Nucleus accumbens (tissue), 56 donors: ENCODE measurements at places on chromosomes 1 and 21.

- DNase-seq: no peak
These were observed 96.0 kb downstream of the FOXD2 start for GRCh38 chr1:47533793-47534328.

DNA sequence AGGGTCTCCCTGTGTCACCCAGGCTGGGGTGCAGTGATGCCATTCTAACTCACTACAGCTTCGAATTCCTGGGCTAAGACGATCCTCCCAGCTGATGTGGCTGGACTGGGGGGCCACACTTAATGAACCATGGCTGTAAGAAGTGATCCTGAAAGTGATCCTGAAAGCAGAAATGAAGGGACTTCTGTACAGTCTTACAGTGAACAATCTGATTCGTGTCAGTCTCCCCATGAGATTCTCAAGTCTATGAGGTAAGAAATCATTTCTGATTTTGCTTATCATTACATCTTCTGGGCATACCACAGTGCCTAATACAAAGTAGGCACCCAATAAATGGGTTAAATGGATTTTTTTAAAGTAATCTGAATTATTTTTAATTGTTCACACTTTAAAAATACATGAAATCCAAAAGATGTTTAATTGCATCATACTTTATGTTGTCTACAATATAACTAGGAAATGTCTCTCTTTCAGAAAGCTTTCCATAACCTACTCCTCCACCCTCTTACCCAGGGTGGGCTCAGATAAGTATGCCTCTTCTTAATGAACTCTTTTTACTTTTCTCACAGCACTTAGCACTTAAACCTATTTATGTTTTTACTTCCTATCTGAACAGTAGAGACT lies 21.5 kb downstream of the TUT4 start:
- no peak for DNase-seq

GRCh38 chr1:153984123-153984894 lies 1.8 kb downstream of the RAB13 start:
- DNase-seq: no peak

GRCh38 chr1:181936768-181937581 lies 124.5 kb downstream of the ZNF648 start:
- DNase-seq: peak; percentile 51

DNA sequence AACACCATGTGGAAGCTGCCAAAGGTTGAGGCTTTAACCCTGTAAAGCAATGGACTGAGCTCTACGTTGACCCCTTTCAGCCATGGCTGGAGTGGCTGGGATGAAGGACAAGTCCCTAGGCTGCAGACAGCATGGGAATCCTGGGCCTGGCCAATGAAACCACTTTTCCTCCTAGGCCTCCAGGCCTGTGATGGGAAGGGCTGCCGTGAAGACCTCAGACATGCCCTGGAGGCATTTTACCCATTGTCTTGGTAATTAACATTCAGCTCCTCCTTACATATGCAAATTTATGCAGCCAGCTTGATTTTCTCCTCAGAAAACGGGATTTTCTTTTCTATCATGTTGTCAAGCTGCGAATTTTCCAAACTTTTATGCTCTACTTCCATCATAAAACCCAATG lies 214.5 kb downstream of the RGS7 start:
- no peak for DNase-seq

DNA sequence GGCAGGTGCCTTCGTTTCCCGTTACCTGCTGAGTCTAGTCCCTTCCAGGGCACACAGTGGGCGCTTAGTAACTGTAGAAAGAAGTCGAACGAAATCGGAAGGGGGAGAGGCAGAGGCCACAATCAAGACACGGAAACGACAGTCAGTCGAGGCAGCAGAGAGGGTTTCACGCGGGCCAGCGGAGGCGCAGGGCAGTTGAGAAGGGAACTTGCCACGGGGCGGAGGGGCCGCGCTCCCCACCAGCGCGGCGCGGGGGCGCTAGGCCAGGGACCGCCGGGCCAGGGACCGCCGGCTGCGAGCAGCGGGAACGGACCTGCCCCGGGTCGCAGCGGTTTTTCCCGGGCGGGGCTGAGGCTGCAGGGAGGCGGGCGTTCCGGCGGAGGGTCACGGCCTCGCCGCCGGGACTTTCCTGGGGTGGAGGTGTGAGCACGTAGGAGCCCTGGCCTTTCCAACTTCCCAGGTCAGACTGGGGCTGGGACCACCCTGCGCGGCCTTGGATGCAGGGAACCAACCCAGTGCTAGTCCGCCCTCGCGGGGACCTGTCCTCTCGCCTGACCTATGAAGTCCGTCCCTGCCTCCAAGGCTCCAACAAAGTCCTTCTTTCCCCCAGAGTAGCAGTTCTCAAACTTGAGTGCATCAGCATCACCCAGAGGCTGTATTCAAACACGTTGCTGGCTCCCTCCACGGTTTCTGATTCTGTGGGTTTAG lies 150.1 kb upstream of the FGGY start:
- DNase-seq: peak; percentile 32

GRCh38 chr1:92094090-92094489 lies 13.9 kb downstream of the BTBD8 start:
- DNase-seq: no peak

GRCh38 chr1:246170574-246171261 lies 336.4 kb downstream of the SMYD3 start:
- DNase-seq: no peak

DNA sequence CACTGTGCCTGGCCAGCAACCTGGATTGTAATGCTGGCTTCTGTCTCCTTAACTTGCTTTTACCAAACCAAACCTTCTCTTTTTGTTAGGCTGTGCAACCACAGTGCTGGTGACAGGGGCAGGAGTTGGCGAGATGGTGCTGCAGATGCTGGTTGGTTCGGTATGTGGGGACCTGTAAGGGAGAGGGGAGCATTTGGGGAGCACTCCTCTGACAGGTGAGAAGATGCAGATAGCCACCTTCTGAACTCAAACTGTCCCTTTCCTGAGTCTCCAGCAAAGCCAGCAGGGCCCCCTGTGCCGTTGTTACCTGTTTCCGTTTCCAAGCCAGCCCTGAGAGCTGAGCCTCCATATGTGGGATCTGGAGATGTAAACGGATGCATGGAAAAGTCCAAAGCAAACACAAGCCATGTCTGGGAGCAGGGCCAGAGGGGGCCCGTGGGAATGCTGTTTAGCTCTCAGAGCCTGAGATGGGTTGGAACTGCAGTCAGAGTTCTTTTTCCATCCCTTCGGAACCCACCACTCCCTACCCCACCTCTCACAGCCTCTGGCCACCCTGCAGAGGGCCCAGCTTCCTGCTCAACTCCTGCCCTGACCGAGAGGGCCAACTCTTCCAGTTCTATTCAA lies 34.0 kb downstream of the ELK4 start:
- no peak for DNase-seq

GRCh38 chr21:18655931-18656330 lies 252.3 kb upstream of the TMPRSS15 start:
- no peak for DNase-seq

DNA sequence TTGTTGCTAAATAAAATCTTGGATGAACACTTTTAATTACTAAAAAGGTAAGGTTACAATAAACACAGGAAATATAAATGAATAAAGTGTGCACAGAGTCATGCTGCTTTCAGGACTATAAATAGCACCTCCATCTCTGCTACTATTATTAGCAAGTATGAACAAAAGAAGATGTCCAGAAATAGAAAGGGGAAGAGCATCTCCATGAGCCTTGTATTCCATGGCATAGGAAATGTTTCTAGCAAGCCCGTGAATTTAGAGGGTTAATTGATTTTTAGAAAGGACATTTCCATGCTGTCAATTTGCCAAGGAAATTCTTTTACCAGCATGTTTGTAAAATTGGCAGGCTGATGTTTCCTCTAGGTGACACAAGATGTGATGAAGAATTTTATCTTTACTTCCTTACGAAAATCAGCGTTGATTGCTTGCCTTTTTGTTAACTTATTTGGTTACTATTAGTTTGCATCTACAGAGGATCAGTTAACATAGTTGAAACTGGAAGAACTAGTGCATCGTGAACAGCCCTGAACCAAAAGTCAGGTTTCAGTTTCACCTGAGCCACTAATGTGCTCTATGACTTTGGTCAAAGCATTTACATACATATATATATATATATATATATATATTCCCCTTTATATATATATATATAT lies 45.3 kb downstream of the NR5A2 start:
- DNase-seq: no peak

GRCh38 chr21:36917471-36918158 lies 48.9 kb downstream of the HLCS start:
- no peak for DNase-seq

DNA sequence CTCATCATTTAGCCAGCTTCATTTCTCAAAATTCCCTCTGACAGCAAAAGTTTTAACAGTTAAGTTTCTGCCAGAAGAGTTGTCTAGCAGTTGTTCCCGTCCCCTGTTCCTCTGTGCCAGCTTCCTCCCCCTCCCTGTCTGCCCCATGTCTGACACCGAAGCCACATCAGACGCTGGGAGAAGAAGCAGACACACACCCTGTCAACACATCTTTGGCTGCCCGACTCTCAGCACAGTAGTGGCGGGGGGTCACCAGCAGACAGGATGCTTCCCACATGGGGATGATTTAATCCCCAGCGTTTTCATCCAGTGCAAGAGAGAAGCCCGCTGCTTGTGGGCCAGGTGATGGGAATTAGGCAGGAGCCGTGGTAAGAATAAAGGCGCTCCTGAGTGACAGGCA lies 379.4 kb upstream of the RUNX1 start:
- DNase-seq: no peak

GRCh38 chr1:77188770-77189169 lies 30.5 kb downstream of the PIGK start:
- no peak for DNase-seq

DNA sequence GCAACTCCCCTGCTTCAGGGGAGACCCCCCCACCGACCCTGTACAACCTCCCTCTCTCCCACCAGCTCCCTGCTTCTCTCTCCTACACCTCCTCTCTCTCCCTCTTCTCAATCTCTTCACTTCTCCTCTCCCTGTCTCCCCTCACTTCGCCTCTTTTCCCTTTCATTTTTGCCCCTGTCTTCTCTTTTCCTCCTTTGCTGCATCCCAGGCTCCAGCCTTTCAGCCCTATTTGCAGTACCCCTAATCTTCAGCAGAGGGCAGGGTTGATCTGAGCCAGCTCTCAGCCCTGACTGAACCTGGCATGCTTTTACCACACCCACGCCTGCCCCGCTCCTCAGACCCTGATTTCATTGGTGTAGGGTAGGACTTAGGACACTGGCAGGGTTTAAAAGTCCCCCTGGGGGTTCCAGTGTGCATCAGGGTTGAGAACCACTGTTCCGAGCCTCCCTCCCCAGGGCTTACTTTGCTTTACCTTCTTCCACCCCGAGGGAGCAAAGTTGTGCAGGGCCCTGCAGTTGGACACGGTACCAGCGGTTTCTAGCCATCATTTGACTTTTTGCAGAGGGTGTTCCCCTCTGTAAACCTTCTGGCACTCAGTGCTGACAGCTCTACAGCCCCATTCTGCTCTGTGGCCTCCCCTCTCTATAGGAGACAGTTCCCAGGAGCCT lies 67.3 kb upstream of the CNTN2 start:
- no peak for DNase-seq

DNA sequence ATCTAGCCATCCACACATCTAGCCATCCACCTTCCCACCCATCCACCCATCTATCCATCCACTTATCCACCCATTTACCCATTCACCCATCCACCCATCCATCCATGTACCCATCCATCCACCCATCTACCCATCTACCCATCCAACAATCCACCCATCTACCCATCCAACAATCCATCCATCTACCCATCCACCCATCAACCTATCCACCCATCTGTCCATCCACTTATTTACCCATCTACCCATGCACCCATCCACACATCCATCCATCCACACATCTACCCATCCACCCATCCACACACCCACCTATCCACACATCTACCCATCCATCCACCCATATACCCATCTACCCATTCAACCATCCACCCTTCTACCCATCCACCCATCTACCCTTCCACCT lies 238.4 kb downstream of the DYRK1A start:
- DNase-seq: no peak

DNA sequence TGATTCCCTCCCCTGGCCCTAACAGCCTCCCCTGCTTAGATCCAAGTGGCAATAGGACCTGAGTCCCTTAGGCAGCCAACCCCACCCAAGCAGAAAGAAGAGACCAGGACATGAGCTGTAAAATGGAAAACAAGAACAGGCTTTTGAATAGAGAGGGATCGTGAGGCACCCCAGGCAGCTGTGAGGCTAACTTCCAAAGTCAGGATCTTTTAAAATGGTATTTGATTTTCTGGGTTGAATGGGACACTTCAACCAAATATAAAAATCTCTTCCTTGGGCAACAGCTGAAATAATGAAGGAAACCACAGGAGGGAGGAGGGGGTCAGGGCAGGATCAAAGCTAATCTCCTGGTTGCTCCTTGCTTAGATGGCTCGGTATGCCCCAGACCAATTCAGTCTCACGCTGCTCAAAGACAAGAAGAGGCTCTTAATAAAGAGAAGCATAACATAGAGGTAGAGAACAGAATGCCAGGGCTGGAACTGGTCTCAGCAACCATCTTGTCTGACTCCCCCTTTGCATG lies 28.6 kb upstream of the AVPR1B start:
- no peak for DNase-seq

- DNase-seq: peak; percentile 17
These were observed 11.8 kb upstream of the ZFP69B start for GRCh38 chr1:40438391-40439015.

DNA sequence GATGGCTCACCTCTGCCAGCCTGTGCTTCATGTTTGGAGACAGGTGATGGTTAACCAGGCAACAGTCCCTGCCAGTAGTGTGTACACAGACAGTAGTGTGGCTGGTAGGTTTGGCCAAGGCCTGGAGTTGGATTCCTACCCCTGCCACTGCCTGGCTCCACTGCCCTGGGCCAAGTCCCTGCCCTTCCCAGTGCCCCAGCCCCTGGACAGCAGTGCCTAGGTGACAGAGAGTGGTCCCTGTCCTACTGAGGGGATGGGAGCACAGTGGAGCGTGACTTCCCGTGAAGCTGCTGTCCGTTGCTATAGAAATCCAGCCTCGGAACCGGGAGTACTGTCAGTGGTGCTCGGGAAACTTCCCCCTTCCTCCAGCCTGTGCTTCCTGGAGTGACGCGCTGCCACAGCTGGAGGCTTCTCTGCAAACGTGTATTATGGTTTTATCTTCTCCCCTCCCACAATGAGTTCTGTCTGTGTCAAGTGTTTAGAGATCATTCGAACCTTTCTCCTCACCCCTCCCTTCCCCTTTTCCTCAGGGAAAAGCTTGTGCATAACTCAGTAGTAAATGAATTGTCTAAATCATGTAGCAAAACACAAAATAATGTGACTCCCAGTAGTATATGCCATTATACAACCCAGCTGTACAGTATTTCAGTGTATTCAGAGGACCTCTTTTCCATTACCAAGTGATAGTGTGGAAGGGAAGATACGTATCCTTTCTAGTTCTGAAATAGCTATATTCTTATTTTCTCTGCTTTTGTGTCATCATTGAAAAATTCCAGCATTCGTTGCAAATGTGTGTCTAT lies 73.4 kb downstream of the GALNT2 start:
- no peak for DNase-seq

DNA sequence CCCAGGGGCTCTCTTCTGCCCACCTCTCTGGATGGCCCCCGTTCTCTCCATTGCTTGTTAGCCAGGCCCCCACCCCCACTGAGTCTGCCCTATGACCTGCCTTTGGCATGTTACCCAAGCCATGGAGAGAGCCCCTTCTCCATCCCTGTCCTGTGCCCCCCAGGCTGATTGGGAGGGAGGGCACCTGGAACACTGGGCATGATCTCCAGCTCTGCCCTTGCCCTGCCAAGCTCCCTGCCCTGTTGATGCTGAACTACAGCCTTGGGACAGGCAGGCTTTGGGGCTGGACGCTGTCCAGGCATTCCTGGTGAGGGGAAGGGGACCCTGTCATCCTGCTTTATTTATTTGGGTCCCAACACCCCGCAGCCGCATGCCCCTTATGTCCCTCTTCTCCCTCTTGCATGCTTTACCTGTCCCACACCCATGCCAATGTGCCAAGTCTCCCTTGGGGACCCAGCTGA lies 10.7 kb downstream of the TRIM46 start:
- DNase-seq: no peak
